ENCODE measurements at places on chromosomes 11 and 22.
A peak's percentile ranks its signal among the peaks of the same experiment; 100 is the strongest.

DNA sequence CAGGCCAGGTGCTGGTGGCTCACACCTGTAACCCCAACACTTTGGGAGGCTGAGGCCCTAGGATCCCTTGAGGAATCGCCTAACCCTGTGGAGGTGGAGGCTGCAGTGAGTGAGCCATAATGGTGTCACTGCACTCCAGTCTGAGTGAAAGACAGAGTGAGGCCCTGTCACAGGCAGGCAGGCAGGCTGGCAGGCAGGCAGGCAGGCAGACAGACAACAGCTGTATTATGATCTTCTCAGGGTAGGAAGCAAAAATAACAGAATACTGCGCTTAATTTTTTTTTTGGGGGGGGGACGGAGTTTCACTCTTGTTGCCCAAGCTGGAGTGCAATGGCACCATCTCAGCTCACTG is 3901.6 kb upstream of the OR11H1 start:
- no peak for DNase-seq

DNA sequence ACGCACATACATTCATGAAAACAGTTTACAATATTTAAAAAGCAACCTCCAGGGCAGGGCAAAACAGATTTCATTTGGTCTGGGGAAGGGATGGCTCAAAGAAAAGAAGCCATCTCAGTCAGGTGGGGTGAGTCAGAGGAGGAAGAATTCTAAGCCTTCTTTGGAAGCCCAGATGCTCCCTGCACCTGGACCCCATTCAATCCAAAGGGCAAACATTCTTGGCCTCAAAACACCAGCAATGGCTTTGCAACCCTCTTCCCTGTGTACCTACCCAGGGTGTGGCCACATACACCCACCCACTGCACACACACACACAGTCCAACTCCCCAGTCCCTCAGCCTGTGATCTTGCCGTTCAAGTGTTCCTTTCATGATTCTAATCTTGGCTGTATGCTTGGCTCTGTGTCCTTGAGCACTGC is 2.0 kb downstream of the KCNE3 start:
- DNase-seq = no peak

GRCh38 chr22:47806894-47807293 is 1044.4 kb downstream of the TBC1D22A start:
- DNase-seq = no peak

DNA sequence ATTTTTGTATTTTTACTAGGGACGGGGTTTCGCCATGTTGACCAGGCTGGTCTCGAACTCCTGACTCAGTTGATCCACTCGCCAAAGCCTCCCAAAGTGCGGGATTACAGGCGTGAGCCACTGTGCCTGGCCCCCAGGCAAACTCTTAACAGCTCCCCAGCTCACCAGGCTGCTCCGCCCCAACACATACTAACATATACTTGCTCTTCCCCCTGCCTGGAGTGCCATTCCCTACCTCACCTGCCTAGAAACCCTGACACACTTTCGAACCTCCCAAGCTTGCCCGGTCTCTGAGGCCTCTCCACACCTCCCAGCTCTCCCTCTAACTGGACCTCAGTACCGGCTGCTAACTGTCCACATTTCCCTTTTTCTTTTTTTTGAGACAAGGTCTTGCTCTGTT is 8.5 kb downstream of the MAP4K2 start:
- no peak for DNase-seq

DNA sequence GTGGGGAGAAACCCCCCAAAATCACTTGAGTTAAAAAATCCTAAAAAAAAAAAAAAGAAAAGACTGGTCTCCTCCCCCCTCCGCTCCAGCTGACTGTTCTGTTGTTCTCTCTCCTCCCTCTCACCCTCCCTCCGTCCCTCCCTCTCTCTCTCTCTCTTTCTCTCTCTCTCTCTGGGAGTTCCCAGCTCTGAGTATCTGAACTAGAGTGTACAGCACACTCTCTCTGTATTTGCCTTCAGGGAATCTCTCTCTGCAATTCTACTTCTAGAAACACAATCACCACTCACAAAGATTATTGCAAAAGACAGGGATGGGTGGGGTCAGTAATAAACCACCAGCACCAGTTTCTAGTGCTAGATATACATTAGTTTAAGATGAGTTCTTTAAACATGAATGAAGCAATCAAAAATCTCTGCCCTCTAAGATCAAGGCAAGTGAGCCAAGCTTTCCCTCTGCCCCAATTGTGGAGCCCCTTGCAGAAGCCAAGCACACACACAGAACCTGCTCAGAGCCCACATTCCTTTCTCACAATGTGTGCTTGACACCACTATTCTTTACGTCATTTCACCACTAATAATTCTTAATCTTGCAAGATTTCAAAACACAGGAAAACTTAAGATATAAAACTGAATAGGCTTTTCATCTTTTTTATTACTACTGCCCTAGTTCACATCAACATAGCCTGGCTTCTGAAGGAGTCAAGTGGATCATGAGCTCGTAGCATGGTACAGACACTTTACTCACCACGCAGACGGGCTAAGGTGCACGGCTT is 133.5 kb downstream of the RBFOX2 start:
- DNase-seq = peak; percentile 73

DNA sequence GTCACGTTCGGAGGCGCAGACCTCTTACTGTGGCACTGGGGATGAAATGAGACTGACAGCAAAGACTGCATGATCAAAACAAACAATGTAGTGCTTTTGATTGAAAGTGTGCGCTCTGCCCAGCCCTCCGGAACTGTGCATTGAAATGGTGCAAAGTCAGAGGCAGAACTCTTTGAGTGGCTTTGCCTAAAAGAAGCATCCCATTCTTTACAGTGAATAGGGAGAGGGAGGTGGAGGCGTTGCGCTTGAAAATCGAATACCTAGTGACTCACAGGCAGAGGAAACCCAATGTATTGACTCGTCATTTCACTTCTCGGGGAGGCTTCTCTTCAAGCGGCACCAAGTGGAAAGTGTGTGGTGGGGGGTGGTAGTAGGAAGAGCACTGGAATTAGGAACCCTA is 10.9 kb downstream of the RCN1 start:
- DNase-seq = no peak
